ENCODE measurements at places on chromosomes 7 and 10. TPM values are rescaled to one million over a fixed set of nuclear protein-coding genes. Genes with fewer than 3 reads are reported as not detected.

Gene SYT15B
- total RNA-seq = 0.17 TPM

Gene PAX2
- total RNA-seq = 0.15 TPM

Gene MUC3A
- total RNA-seq = 149 TPM

Gene ZP3
- total RNA-seq = 13.9 TPM

Gene IDI2
- not detected for total RNA-seq

Gene TFR2
- 2.3 TPM for total RNA-seq

Gene ANKRD30A
- not detected for total RNA-seq

Gene TAS2R4
- total RNA-seq = 0.66 TPM

Gene VAX1
- not detected for total RNA-seq

Gene CTNNA3
- total RNA-seq = 0.37 TPM

Gene GPR146
- total RNA-seq = 9.0 TPM

Gene GATA3
- 0.48 TPM for total RNA-seq

Gene SLC18A3
- total RNA-seq = not detected

Gene NKX2-3
- total RNA-seq = 7.9 TPM

Gene HOXA10
- 26.0 TPM for total RNA-seq

Gene CYP2W1
- 4.5 TPM for total RNA-seq

Gene C10orf95
- total RNA-seq = 2.8 TPM

Gene RET
- total RNA-seq = 3.3 TPM

Gene SLC13A1
- total RNA-seq = 0.40 TPM

Gene DPY19L1
- total RNA-seq = 26.2 TPM
